ENCODE measurements at places on chromosomes 3 and 15. TPM values are rescaled to one million over a fixed set of nuclear protein-coding genes. Genes with fewer than 3 reads are reported as not detected.

DNA sequence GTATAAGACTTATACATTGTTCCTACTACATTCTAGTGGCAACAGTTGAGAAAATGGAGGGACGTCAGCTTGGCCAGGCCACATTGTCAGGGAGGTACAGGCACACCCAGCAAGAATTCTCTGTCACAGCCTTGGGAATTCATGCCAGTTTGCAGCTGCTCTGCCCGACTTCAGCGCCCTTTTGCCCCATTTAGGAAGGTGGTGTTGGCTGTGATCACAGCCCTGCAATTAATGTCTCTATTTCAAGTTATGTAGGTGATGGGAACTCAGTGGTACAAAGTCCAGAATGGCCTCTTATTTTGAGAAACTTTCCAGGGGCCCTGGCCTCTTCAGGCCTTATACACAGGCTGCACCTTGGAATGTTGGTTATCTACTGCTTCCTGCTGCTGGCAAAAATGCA is 26.7 kb downstream of the AMOTL2 start:
- no peaks in the 10 kb centered on the region for H3K27me3 ChIP-seq
- DNase-seq, result no peak
- H3K27ac ChIP-seq, result no peak overlapping the region
- H3K36me3 ChIP-seq, result no peaks in the 10 kb centered on the region

DNA sequence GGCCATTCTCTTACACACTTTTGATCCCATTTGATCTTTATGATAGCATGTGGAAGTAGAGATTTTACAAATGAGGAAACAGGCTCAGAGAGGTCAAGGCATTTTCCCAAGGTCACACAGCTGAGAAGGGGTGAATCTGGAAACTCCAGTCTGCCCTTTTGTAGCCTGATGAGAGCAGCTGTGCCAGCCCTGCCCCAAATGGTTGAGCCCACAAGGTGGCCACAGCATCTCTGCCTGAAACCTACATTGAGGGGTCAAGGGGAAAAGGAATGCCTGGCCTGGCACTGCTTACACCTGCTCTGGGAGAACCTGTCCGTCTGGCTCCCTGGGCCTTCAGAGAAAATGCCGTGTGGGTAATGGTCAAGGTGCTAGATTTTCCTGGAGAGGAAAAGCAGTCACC is 200.2 kb upstream of the LINGO1 start:
- H3K27ac ChIP-seq, result no peak overlapping the region
- H3K4me1 ChIP-seq, result no peaks in the 10 kb centered on the region
- no peaks in the 10 kb centered on the region for H3K36me3 ChIP-seq
- H3K27me3 ChIP-seq, result no peaks in the 10 kb centered on the region

DNA sequence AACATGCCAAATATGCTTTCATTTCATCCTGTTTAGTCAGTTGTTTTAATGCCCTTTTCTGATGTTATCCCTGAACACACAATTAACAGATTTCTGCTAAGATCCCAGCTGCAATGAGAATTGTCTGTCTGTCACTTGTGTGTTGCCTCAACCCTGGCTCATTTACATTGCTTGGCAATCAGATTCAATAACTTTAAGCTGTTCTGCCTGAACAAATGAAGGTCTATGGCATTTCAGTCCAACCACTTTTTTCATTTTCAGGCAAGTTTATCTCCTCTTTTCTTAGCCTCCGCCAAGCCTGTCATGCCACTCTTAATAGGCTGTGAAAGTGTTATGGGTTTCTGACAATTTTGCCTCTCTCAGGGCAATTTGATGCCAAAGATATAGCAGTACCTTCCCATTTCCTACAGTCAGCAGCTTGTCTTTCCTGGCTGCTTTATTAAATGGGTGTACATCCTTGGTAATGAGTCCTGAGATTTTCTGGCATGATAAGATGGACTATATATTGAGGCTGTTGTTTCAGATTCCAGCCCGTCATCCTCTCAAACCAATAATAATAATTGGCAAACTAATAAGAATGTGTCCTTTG is 68.7 kb upstream of the ADAMTS9 start:
- H3K27ac ChIP-seq, result no peak overlapping the region
- H3K27me3 ChIP-seq, result no peaks in the 10 kb centered on the region
- no peaks in the 10 kb centered on the region for H3K4me1 ChIP-seq
- H3K36me3 ChIP-seq, result no peaks in the 10 kb centered on the region

GRCh38 chr3:67790043-67790442 is 135.6 kb upstream of the SUCLG2 start:
- DNase-seq, result peak; percentile 39
- H3K4me1 ChIP-seq, result peaks cover 10% of the 10 kb centered on the region
- H3K27me3 ChIP-seq, result no peaks in the 10 kb centered on the region
- H3K27ac ChIP-seq, result no peak overlapping the region
- H3K4me3 ChIP-seq, result no peak overlapping the region
- peaks cover 12% of the 10 kb centered on the region for H3K36me3 ChIP-seq

Gene MCF2L2
- 2.2 TPM for total RNA-seq

Gene IRAK2
- 2.6 TPM for total RNA-seq

DNA sequence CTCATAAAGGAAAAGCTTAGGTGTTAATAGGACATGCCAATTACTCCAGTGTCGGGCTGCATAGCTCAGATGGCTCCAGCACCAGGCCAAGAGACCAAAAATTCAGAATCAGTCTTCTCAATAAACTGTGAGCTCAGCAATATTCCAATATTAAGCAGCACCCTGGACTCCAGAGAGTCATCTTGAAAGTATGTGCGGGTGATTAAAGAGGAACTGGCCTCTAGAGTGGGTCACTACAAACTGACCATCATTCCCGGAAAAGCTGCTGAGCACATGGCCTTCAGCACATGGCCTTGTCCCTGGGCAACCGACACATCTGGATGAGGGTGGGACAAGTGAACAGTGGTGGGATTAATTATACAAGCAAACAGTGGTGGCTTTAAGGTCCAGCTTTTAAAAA is 59.0 kb downstream of the MAGI1 start:
- DNase-seq, result no peak
- H3K27me3 ChIP-seq, result no peaks in the 10 kb centered on the region
- no peak overlapping the region for H3K4me3 ChIP-seq
- no peak overlapping the region for H3K27ac ChIP-seq

Gene LDHAL6B
- total RNA-seq, result not detected

DNA sequence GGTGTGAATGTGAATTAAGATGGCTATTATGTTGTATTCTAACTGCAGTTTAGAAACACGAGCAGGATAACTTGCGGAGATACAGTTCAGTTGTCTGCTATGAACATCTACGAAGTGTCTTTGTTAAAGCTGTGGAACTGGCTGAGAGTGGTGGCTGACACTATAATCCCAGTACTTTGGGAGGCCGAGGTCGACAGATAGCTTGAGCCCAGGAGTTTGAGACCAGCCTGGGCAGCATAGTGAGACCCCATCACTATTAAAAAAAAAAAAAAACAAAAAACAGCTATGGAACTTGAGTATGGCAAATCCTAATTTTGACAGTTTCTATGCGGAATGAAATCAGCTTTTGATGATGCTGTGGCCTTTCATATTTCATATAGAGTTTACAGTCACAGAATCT is 1.7 kb downstream of the EAF1 start:
- DNase-seq, result no peak
- H3K36me3 ChIP-seq, result peaks cover 37% of the 10 kb centered on the region

DNA sequence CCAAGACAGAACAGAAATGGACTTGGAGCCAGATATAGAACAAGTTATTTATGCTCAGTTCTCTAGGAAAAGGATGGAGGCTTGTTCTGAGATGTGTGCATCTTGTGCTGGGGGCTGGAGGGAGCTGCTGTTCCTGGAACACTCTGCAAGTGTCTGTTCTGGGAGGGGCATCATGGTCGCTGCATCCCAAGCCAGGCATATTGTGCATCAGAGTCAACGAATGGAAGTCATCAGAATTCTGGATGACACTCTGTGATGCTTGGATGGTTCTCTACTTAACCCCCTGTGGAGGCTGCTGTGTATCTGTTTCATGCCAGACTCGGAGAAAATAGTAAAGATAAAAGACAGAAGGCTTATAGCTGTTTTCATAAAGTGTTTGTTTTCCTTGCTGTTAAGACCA is 34.7 kb downstream of the RPL22L1 start:
- no peak for DNase-seq
- H3K4me3 ChIP-seq, result no peak overlapping the region
- peaks cover 31% of the 10 kb centered on the region for H3K27me3 ChIP-seq
- no peaks in the 10 kb centered on the region for H3K36me3 ChIP-seq
- H3K4me1 ChIP-seq, result no peaks in the 10 kb centered on the region

DNA sequence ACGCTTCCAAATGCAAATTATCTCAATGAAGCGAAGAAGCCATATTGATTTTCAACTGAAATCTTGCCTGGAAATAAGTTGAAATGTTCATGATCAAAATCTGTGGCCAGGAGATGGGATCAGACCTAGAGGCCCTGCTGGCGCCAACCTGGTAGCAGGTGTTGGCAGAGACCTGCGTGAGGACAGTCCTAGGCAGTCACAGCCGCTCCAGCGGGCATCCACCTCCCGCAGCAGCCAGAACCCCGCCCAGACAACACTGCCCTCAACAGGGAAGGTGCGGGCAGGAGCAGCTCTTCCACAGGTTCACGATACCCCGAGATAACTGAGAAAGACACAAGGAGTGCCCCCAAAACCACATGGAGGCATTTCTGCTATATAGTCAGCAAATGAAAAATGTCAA is 145.3 kb downstream of the XXYLT1 start:
- H3K36me3 ChIP-seq, result peaks cover 7% of the 10 kb centered on the region
- H3K4me1 ChIP-seq, result peaks cover 40% of the 10 kb centered on the region
- no peak overlapping the region for H3K27ac ChIP-seq
- H3K27me3 ChIP-seq, result no peaks in the 10 kb centered on the region
- no peak for DNase-seq

Gene IREB2
- total RNA-seq, result 68.2 TPM

GRCh38 chr15:89090791-89091626 is 2.8 kb downstream of the ABHD2 start:
- H3K27ac ChIP-seq, result peak overlapping the region; percentile 97
- H3K36me3 ChIP-seq, result peaks cover 17% of the 10 kb centered on the region
- peak; percentile 26 for DNase-seq
- peaks cover 40% of the 10 kb centered on the region for H3K4me1 ChIP-seq
- peak overlapping the region; percentile 83 for H3K4me3 ChIP-seq
- no peaks in the 10 kb centered on the region for H3K27me3 ChIP-seq

GRCh38 chr3:151393941-151394340 is 9.4 kb upstream of the P2RY12 start:
- peaks cover 4% of the 10 kb centered on the region for H3K27me3 ChIP-seq
- H3K4me1 ChIP-seq, result no peaks in the 10 kb centered on the region
- no peak for DNase-seq
- H3K36me3 ChIP-seq, result peaks cover 4% of the 10 kb centered on the region
- no peak overlapping the region for H3K27ac ChIP-seq

Gene SLC22A14
- total RNA-seq, result not detected

GRCh38 chr3:12629560-12629959 is 34.4 kb downstream of the RAF1 start:
- H3K27me3 ChIP-seq, result no peaks in the 10 kb centered on the region
- peaks cover 55% of the 10 kb centered on the region for H3K4me1 ChIP-seq
- H3K4me3 ChIP-seq, result no peak overlapping the region
- H3K27ac ChIP-seq, result no peak overlapping the region

Gene MYZAP
- not detected for total RNA-seq

- H3K27me3 ChIP-seq, result no peaks in the 10 kb centered on the region
- H3K36me3 ChIP-seq, result no peaks in the 10 kb centered on the region
- DNase-seq, result no peak
- no peaks in the 10 kb centered on the region for H3K4me1 ChIP-seq
- H3K27ac ChIP-seq, result no peak overlapping the region
Observed at GRCh38 chr3:41352510-41352909, 153.2 kb downstream of the CTNNB1 start.

DNA sequence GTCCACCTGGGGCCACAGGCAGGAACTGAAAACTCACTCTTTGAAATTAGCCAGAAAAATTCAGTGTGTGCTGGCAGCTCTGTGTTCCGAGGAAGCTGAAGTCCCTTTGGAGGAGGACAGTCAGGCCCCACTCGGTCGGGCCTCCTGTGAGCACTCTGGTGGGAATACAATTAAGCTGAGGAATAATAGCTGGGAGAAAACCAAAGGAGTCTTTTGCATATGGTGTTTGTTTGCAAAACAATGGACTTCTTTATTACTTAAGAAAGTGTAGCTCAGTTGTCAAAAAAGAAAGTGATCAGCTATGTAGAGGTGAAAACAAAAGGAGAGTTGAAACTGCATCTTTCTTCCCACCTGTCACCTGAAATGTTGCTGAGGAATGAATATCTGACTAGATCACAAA is 202.5 kb downstream of the MEIS2 start:
- DNase-seq, result no peak
- no peaks in the 10 kb centered on the region for H3K4me1 ChIP-seq
- no peak overlapping the region for H3K4me3 ChIP-seq
- H3K27me3 ChIP-seq, result peaks cover 10% of the 10 kb centered on the region

Gene RTP2
- total RNA-seq, result not detected

DNA sequence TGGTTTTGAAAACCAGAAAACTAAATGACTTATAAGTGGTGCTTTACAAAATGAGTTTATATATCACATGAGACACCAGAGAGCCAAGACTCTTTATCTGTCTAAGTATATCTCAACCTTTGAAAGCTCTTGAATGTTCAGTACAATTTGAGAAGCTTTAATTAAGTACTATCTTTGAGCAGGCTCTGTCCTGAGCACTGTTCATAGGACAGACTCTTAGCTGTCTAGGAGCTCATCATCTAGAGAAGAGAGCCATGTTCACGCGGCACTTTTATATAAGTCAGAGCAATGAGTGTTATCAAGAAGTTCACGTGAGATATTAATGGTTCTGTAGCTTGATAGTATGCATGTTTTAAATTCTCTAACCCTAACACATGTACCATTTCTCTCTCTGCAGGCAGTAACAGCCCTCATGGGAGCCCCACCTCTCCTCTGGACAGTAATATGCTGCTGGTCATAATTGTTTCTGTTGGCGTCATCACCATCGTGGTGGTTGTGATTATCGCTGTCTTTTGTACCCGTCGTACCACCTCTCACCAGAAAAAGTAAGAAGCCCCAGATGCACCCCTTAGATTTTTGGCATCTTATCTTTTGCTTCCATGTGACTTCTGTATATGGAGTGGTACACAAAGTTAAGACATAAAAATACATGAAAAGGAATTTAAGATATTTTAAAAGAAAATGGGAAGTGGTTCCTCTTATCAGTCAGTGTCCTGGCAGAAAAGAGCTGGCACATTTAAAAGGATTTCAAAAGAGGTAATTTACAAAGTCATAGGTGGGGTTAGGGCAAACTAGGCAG is 86.0 kb downstream of the HCN4 start:
- peaks cover 5% of the 10 kb centered on the region for H3K36me3 ChIP-seq
- no peak overlapping the region for H3K27ac ChIP-seq
- no peak for DNase-seq
- no peaks in the 10 kb centered on the region for H3K4me1 ChIP-seq
- no peak overlapping the region for H3K4me3 ChIP-seq
- no peaks in the 10 kb centered on the region for H3K27me3 ChIP-seq

GRCh38 chr15:65087411-65087810 is 10.9 kb downstream of the KBTBD13 start:
- peaks cover 6% of the 10 kb centered on the region for H3K4me1 ChIP-seq
- no peak overlapping the region for H3K27ac ChIP-seq
- no peak overlapping the region for H3K4me3 ChIP-seq
- no peak for DNase-seq
- peaks cover 11% of the 10 kb centered on the region for H3K27me3 ChIP-seq
- no peaks in the 10 kb centered on the region for H3K36me3 ChIP-seq

GRCh38 chr3:5051772-5052171 is 70.3 kb upstream of the ARL8B start:
- no peak overlapping the region for H3K27ac ChIP-seq
- no peaks in the 10 kb centered on the region for H3K36me3 ChIP-seq
- DNase-seq, result no peak
- no peaks in the 10 kb centered on the region for H3K27me3 ChIP-seq
- H3K4me3 ChIP-seq, result no peak overlapping the region

All from activated naive CD8-positive, alpha-beta T cell treated with anti-CD3 and anti-CD28 coated beads for 36 hours (primary cell).